ENCODE measurements at places on chromosomes 12 and 14.

GRCh38 chr14:99225436-99226203, 46.4 kb downstream of the BCL11B start:
- H3K4me1 ChIP-seq, result no peaks in the 10 kb centered on the region
- no peak overlapping the region for H3K27ac ChIP-seq
- no peak for DNase-seq
- no peaks in the 10 kb centered on the region for H3K36me3 ChIP-seq
- no peaks in the 10 kb centered on the region for H3K27me3 ChIP-seq

DNA sequence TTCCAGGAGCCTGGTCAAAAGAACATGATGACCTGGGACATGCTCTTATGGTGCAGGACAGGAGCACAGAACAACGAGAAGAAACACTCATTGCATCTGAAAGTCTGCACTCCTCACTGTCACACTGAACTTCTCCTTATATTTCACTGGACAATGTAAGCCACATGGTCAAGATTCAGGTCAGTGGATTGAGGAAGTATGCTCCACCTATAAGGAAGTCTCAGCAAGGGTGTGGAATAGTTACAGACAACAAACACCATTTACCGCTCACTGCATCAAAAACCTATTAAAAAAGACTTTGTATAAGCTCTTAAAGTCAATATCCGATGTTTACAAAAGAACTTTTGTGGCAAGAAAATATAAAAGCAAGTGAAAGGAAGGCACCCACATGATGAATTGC, 153.1 kb upstream of the FOXG1 start:
- H3K4me1 ChIP-seq, result no peaks in the 10 kb centered on the region
- DNase-seq, result no peak
- H3K27me3 ChIP-seq, result no peaks in the 10 kb centered on the region
- no peak overlapping the region for H3K27ac ChIP-seq
- no peaks in the 10 kb centered on the region for H3K36me3 ChIP-seq

GRCh38 chr14:64857979-64858744, 21.5 kb downstream of the SPTB start:
- no peaks in the 10 kb centered on the region for H3K27me3 ChIP-seq
- no peak for DNase-seq
- no peak overlapping the region for H3K4me3 ChIP-seq
- no peak overlapping the region for H3K27ac ChIP-seq
- H3K36me3 ChIP-seq, result no peaks in the 10 kb centered on the region

DNA sequence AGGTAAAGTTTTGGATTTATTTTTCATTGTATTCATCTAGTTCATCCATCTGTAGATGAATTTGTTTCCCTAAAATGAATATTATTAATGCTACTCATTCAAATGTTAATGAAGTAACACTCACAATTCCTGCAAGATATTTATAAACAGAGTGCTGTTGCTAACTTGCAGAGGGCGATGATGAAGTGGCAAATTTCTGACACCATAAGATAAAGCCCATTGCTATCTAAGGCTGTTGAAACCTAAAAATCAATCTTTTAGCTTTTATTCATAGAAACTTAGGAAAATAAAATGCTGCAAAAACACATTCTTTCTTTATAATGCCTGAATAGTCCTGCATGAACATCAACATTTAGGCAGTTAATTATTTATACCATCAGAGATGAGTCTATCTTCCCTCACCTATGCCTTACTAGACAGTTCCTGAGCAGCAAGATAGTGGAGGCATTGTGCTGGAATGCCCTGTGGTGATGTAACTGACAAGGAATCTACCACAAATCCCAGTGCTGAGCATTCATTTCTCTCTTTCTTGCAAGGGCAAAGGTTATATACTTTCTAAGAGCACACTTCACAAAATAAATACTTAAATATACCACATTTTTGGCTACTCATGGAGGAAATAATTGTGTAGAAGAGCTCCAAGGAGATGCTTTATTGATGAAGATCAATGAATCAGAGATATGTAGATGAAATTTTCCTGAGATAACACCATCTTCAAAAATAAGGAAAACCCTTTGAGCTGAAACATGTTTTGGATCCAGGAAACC, 57.6 kb downstream of the LMNTD1 start:
- no peak overlapping the region for H3K4me3 ChIP-seq
- no peaks in the 10 kb centered on the region for H3K27me3 ChIP-seq
- DNase-seq, result no peak

GRCh38 chr12:91620992-91621391, 438.4 kb upstream of the DCN start:
- H3K4me1 ChIP-seq, result no peaks in the 10 kb centered on the region
- no peaks in the 10 kb centered on the region for H3K36me3 ChIP-seq
- DNase-seq, result no peak
- no peak overlapping the region for H3K4me3 ChIP-seq
- H3K27ac ChIP-seq, result no peak overlapping the region
- no peaks in the 10 kb centered on the region for H3K27me3 ChIP-seq

GRCh38 chr12:10015450-10015849, 5.0 kb downstream of the CLEC12B start:
- DNase-seq, result no peak
- no peaks in the 10 kb centered on the region for H3K4me1 ChIP-seq
- no peak overlapping the region for H3K27ac ChIP-seq

GRCh38 chr12:3223601-3224529, 146.7 kb downstream of the TSPAN9 start:
- no peak for DNase-seq
- H3K36me3 ChIP-seq, result no peaks in the 10 kb centered on the region
- H3K4me1 ChIP-seq, result peaks cover 5% of the 10 kb centered on the region
- no peak overlapping the region for H3K4me3 ChIP-seq
- no peak overlapping the region for H3K27ac ChIP-seq

DNA sequence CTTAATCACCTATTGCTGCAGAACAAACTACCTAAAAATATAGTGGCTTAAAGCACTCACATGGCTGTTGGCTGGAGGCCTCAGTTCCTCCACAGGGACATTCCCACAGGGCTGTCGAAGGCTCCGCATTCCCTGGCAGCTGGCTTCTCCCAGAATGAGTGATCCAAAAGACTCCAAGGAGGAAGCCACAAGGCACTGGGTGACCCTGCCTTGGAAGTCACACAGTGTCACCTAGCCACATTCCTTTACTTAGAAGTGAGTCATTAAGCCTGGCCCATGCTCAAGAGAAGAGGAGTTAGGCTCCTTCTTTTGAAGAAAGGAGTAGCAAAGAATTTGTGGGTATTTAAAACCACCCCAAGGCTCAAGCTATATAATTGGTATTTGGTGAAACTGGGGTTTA, 63.9 kb upstream of the MAP1LC3B2 start:
- DNase-seq, result no peak
- no peaks in the 10 kb centered on the region for H3K27me3 ChIP-seq
- H3K4me1 ChIP-seq, result no peaks in the 10 kb centered on the region

GRCh38 chr14:59098377-59098776, 90.1 kb upstream of the DAAM1 start:
- no peak overlapping the region for H3K27ac ChIP-seq
- H3K4me3 ChIP-seq, result no peak overlapping the region
- H3K27me3 ChIP-seq, result no peaks in the 10 kb centered on the region
- H3K36me3 ChIP-seq, result no peaks in the 10 kb centered on the region

DNA sequence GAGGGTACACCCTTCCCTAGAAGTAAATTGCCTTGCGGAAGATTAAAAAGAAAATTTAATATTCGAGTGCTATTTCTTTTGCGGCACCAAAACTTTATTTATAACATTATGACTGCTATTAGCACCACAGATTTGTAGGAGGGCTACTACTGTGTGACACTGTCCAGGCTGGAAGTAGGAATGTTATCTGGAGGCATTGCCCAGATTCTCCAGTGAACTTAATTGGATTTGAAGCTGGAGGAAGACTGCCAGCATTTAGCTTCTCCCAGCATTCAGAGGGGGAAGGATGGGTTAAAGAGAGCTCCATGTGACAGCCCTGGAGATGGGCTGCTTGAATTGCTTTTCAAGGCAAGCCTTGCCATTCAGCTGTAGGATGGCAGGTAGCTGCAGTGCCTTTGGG, 107.0 kb upstream of the RBM19 start:
- H3K27me3 ChIP-seq, result no peaks in the 10 kb centered on the region
- no peaks in the 10 kb centered on the region for H3K4me1 ChIP-seq
- no peak overlapping the region for H3K4me3 ChIP-seq
- no peaks in the 10 kb centered on the region for H3K36me3 ChIP-seq

GRCh38 chr14:103456167-103456835, 66.3 kb downstream of the CKB start:
- no peak overlapping the region for H3K27ac ChIP-seq
- DNase-seq, result no peak
- H3K36me3 ChIP-seq, result no peaks in the 10 kb centered on the region
- H3K4me1 ChIP-seq, result peaks cover 3% of the 10 kb centered on the region
- no peak overlapping the region for H3K4me3 ChIP-seq
- no peaks in the 10 kb centered on the region for H3K27me3 ChIP-seq

- no peak overlapping the region for H3K4me3 ChIP-seq
- H3K4me1 ChIP-seq, result peaks cover 18% of the 10 kb centered on the region
- H3K27me3 ChIP-seq, result no peaks in the 10 kb centered on the region
- H3K36me3 ChIP-seq, result no peaks in the 10 kb centered on the region
Measured at GRCh38 chr12:12902036-12902435, 10.7 kb downstream of the GPRC5A start.

DNA sequence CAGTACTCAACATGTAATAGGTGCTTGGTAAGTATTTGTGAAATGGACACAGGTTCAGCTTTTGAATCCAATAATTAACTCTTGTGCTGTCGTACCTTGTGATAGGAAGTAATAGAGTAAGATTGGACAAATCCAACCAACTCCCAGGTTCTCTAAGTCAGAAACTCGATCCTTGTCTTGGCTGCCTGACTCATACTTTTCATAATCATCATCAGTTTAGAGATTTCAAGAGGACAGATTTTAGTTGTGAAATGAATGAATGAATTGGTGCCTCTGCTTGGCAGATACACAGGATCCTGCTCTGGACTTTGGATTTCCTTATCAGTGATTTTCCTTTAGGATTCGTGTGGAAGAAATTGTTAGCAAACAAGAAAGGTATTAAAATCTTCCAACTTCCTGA, 1145.2 kb downstream of the AACS start:
- DNase-seq, result no peak
- no peaks in the 10 kb centered on the region for H3K27me3 ChIP-seq
- no peak overlapping the region for H3K27ac ChIP-seq
- H3K36me3 ChIP-seq, result no peaks in the 10 kb centered on the region

- no peaks in the 10 kb centered on the region for H3K36me3 ChIP-seq
- DNase-seq, result no peak
- H3K4me3 ChIP-seq, result no peak overlapping the region
Measured at GRCh38 chr14:52266179-52266578, 1.3 kb upstream of the PTGDR start.

DNA sequence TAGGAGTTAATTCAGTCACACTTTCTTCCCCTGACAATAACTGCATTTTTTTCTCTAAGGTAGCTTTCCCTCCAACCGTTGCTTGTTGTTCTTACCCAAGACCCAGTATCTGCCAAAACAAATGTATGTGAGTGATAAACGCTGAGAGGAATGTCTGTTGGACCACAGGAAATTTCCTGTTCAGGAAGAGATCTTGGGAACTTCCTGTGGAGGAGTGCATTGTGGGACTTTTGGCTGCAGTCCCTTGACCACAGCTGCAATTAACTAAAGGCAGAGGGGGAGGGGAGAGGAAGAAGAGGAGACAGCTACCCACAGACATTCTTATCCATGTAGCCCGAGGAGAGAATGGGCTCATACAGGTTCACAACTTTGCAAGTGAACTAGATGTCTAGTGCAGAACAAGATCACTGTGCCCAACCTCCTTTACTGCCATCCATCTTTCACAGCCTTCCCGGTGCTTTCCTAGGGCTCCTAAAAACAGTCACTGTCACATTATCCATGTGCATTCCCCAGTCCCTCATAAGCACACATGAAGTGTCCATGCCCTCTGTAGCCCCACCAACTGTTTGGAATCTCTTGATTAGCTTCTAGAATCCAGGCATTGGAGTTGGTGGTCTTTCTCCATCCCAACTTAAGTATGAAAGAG, 149.5 kb downstream of the ETV6 start:
- H3K4me1 ChIP-seq, result peaks cover 7% of the 10 kb centered on the region
- no peak overlapping the region for H3K4me3 ChIP-seq
- DNase-seq, result no peak
- H3K27ac ChIP-seq, result no peak overlapping the region

DNA sequence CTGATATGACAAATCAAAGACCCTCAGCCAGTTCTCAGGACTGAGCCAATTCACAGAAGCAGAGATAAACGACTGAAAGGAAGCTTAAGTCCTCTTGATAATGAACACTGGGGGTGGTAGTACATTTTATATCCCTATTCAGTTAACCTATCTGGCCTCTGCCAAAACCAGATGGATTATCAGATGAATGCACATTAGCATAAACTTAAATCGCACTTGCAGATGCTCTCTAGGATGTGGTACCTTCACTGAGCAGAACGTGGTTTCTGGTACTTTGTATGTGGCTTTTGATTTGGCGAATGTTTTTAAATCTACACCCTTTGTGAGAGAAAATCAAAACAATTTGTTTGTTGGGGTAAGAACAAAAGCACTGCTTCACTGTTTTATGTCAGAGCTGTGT, 21.1 kb upstream of the TAS2R14 start:
- no peaks in the 10 kb centered on the region for H3K36me3 ChIP-seq
- no peaks in the 10 kb centered on the region for H3K27me3 ChIP-seq
- no peak overlapping the region for H3K4me3 ChIP-seq
- H3K27ac ChIP-seq, result no peak overlapping the region
- no peaks in the 10 kb centered on the region for H3K4me1 ChIP-seq

GRCh38 chr14:64296561-64296960, 2.4 kb upstream of the ESR2 start:
- H3K4me3 ChIP-seq, result no peak overlapping the region
- H3K27me3 ChIP-seq, result no peaks in the 10 kb centered on the region
- H3K36me3 ChIP-seq, result no peaks in the 10 kb centered on the region
- H3K4me1 ChIP-seq, result peaks cover 2% of the 10 kb centered on the region
- DNase-seq, result no peak
- no peak overlapping the region for H3K27ac ChIP-seq

DNA sequence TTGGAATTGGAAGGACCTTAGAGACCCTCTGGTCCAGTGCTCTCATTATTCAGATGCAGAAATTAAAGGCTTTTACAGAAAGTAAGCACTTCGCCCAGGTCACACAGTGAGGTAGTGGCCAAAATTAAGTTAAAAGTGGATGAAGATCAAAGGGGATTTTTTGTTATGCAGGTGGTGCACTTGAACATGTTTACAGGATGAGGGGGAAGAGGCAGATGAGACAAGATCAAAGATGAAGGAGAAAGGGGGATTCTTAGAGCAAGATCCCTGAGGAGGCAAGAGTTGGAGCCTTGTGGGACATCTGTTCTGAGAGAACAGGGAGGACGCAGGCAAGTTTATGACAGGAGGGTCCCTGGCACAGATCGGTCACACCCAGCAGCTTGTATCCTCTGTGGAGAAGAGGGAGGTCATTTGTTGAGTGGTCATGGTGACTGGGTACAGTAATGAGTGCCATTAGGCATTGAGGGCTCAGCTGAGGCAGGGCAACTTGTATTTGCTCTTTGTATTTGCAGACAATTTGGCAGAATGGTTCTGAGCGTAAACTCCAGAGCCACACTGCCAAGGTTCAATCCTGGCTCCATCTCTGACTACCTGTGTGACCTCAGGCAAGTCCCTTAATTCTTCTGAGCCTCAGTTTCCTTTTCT, 84.0 kb downstream of the BORCS5 start:
- H3K27me3 ChIP-seq, result no peaks in the 10 kb centered on the region
- H3K27ac ChIP-seq, result no peak overlapping the region
- H3K36me3 ChIP-seq, result no peaks in the 10 kb centered on the region
- no peak overlapping the region for H3K4me3 ChIP-seq
- no peak for DNase-seq
